Central memory CD4-positive, alpha-beta T cell (primary cell): ENCODE measurements at places on chromosomes 5 and 9.

DNA sequence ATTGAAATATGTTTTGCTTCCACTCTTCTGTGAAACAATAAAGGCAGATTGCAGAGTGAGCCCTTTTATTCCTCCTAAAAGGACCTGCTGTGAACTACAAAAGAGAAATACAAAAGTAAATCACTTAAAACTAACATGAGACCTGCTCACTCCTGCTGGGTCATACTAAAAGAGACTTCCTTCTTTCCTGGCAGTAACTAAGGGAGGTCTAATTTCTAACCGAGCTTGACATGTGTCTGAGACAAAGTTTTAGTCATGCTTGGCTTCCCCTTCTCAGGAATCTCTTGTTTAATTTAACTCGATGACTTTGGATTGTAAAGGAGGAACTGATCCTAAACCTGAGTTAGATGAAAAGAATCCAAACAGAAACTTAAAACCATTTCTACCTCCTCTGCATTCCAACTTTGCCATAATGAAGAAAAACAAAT lies 86.4 kb upstream of the CDH6 start:
- no peak for DNase-seq

DNA sequence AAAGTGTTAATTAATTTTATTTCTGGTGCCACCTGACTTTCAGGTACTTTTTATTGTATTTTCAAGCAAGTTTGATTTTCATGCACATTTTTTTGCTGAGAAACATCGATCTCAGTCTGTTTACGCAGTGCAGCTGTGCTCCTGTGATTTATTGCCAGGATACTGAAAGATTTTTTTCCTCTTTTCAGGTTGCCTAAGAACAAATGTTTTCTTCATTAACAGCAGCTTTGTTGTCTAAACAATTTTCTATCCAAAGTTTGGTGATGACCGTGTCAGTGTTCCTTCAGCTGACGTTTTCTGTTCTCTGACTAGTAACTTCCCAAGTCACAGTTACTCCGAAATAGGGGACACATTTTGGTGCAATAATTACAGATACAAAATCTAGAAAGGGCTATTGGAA lies 78.1 kb downstream of the VCAN start:
- DNase-seq, result no peak

GRCh38 chr9:101791533-101791932 lies 53.1 kb upstream of the GRIN3A start:
- DNase-seq, result no peak

- no peak for DNase-seq
These were observed 86.0 kb upstream of the NR5A1 start for GRCh38 chr9:124593200-124593599.

DNA sequence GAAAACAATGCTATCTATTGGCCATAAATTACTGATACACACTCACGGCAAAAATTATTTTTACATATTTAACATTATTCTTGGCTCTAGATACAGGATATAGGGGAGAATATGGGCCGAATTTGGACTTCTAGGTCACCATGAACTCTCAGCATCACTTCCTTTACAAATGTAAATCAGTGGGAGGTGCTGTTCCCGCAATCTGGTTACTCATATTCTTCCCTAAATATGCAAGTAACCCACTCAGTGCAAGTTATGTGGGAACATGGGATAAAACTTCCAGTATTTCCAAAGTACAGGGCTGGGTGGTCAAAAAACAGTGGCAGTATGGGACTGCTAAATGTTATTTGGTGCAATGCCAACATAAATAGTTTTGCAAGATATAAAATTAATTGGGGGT lies 145.6 kb downstream of the PPP2R2B start:
- DNase-seq, result no peak
